SJCRH30 (cell line): ENCODE measurements at places on chromosomes 6 and 20.

GRCh38 chr20:3313683-3314065 lies 74.7 kb upstream of the SLC4A11 start:
- DNase-seq: no peak
- H3K4me1 ChIP-seq: peaks cover 4% of the 10 kb centered on the region; the same call in 1 of the 2 replicates
- no peaks in the 10 kb centered on the region for H3K27me3 ChIP-seq
- H3K27ac ChIP-seq: no peak overlapping the region

DNA sequence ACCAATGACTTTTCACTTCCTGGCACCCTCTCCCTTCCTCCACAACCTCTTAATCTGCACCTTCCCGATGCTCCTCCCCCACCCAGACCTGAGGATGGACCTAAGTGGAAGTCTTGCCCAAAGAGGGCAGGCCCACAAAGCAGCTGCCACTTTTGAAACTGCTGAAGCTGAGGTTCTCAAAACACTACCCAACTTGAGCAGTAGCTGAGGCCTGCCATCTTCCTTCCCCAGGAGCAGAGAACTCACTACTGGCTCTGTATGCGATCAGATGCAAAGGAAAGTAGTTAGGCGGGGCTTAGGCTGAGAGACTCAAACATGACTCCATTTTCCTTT lies 1.5 kb downstream of the HM13 start:
- peaks cover 6% of the 10 kb centered on the region; the same call in 1 of the 2 replicates for H3K4me1 ChIP-seq
- peaks cover 25% of the 10 kb centered on the region for H3K36me3 ChIP-seq
- H3K4me3 ChIP-seq: peak overlapping the region; percentile 88
- no peak overlapping the region for H3K27ac ChIP-seq

DNA sequence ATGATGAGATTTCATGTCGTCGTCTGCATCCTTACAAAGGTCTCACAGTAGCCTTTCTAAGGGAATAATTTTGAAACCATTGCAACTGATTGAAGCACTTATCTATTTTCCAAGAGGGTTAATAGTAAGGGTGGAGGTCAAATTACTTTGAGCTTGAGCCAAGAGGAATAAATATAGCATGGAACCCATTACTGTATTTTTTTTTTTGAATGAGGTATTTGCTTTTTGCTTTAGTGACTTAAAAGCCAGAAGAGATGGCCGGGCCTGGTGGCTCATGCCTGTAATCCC lies 78.3 kb downstream of the SCAND1 start:
- peaks cover 11% of the 10 kb centered on the region for H3K4me1 ChIP-seq
- peaks cover 24% of the 10 kb centered on the region for H3K36me3 ChIP-seq
- H3K4me3 ChIP-seq: no peak overlapping the region

DNA sequence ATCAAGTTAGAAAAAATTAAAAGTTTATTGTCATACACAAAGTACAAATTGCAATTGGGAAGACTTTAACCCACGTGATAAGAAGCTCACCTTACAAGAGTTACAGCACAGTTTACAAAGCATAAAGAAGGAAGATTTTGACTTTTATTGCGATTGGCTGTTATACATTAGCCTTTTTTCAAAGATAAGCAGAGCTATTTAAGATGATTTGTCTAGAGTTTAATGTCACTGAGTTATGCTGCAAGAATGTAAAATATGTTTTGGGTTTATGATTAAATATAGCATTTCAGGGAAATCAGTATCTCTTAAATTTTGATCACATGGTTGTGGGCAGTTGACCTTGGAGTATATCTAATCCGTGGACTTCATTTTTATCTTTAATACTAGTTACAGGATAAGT lies 664.2 kb upstream of the PTCHD4 start:
- no peaks in the 10 kb centered on the region for H3K27me3 ChIP-seq
- no peaks in the 10 kb centered on the region for H3K4me1 ChIP-seq
- no peak for DNase-seq
- H3K27ac ChIP-seq: no peak overlapping the region
- no peak overlapping the region for H3K4me3 ChIP-seq

GRCh38 chr20:43726333-43726732 lies 469 bp downstream of the GTSF1L start:
- DNase-seq: no peak
- H3K36me3 ChIP-seq: no peaks in the 10 kb centered on the region
- no peaks in the 10 kb centered on the region for H3K27me3 ChIP-seq
- peaks cover 19% of the 10 kb centered on the region for H3K4me1 ChIP-seq

DNA sequence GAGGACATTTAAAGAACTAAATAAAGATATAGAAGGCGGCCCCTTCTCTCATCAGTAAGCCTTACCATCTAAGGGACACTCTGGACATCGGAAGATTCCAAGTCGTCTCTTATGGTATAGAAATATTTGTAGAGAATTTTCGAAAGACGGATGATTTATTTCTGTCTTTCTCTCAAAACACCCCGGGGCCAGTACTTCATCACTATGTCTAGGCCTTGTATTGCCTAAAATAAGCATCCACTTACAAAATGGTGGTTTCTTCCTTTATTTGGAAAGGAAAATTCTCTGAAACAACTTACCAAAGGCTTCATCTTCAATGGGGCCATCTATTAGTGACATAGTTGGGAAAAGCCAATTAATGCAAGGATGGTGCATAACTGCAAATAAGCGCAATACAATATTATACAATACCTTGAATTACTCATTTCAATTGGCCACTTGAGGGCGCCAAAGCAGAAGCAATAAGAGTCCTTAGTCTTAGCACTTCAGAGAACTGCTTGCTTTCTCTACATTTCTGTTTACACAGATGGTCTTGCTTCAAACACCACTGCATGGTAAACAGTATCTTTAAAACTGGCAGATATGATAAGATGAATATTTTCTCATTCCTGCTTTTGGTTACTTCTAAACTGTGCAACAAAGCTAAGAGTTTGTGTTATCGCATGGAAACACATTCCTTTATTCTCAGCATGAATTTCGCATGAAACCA lies 113.2 kb downstream of the VIP start:
- H3K36me3 ChIP-seq: no peaks in the 10 kb centered on the region
- H3K4me1 ChIP-seq: no peaks in the 10 kb centered on the region

DNA sequence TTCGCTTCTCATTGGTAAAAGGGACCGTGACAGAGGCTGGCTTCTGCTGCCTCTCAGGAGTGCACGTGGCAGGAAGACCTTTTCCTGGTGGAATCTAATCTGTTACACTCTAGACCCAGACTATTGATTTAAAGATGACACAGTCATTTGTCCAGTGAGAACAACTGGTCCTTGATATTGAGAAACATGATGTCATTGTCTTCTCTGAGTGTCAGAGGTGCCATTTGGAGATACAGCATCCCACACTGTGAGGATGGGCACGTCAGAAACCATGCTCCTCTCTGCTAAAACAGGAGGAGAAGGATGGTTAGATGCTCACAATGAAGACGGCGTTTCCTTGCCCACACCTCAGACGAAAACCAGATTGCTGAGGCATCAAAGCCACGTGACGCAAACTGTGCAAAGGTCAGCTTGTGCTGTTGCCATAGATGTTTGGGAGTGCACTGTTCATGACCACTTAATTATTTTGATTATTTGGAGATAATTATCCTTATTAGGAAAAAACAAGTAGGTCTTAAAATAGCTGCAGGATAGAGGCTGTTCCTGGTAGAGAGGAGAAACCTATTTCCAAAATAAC lies 169.0 kb downstream of the SMOC2 start:
- no peak for DNase-seq
- no peak overlapping the region for H3K27ac ChIP-seq
- H3K4me3 ChIP-seq: no peak overlapping the region
- H3K36me3 ChIP-seq: no peaks in the 10 kb centered on the region
- H3K4me1 ChIP-seq: no peaks in the 10 kb centered on the region
- H3K27me3 ChIP-seq: no peaks in the 10 kb centered on the region; the same call in none of the 2 replicates

DNA sequence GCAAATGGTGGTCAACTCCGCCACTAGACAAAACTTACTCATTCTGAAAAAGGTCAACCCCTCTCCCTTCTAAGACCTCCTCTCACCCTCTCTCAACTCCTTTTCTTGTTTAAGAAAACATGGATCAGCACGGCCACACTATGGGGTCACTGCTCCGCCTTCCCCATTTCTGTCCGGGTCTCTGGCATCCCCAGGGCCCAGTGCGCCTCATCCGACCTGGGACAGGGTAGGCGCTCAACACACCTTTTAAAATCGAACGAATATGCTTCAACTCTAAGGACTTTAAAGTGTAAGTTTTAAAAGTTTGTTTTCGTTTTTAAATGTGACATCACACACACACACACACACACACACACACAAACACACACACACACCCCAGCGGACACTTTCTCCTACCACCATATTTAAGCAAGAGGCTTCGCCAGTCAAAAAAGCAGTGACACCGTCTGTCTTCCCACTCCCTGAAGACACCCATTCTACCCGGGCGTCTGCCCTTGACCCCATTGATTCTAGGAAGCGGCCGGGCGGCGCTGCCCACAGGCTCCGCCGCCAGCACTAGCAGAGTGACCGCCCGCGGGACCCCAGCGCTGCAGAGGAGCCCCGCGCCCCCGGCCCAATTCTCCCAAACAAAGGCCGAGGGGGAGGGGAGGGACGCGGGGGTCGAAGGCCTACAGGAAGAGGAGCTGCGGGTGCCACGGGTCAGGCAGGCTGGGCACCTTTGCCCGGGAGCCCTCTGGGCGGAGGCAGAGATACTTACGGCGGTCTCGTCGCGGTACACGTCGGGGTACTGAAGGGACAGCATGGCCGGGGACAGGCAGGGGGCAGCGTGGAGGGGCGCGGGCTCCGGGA lies 568 bp downstream of the PREP start:
- DNase-seq: peak; percentile 58
- peaks cover 8% of the 10 kb centered on the region for H3K4me1 ChIP-seq
- H3K4me3 ChIP-seq: peak overlapping the region; percentile 92
- H3K27me3 ChIP-seq: no peaks in the 10 kb centered on the region

DNA sequence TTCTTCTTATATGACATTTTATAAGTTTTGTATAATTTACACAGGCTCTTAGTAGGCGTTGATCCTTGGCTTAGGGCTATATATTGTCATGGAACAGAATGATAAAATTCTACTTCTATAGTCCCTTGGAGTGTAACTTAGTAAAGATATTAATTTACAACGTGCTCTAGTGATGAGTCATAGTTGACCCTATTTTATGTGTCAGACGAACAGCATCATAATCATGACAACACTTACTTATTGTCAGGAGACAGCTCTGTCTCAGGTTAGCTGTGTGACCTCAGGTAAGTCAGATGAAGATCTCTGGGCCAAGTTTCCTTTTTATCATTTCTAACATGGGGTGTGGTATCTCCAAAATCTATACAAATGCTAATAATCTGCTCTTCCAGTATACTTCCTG lies 473.5 kb downstream of the UTRN start:
- H3K27ac ChIP-seq: no peak overlapping the region
- no peak for DNase-seq
